Fibroblast of lung (primary cell): ENCODE measurements at places on chromosomes 3 and 15. TPM values are rescaled to one million over a fixed set of nuclear protein-coding genes. Genes with fewer than 3 reads are reported as not detected.

SENP5 gene
- total RNA-seq = 41.3 and 43.8 TPM in 2 replicates

SMCO1 gene
- total RNA-seq = not detected in 2 replicates

MYRIP gene
- under 0.01 TPM in 1 of 2 replicates, not detected in the other for total RNA-seq

MORC1 gene
- total RNA-seq = not detected in 2 replicates

ZKSCAN7 gene
- 8.5 and 13.2 TPM in 2 replicates for total RNA-seq

RTP3 gene
- not detected in 2 replicates for total RNA-seq

VWA5B2 gene
- not detected in 2 replicates for total RNA-seq

ATP13A5 gene
- total RNA-seq = not detected in 2 replicates

GOLGA6L10 gene
- total RNA-seq = 0.26 and 0.99 TPM in 2 replicates
